ENCODE measurements at places on chromosomes 13 and 19.

DNA sequence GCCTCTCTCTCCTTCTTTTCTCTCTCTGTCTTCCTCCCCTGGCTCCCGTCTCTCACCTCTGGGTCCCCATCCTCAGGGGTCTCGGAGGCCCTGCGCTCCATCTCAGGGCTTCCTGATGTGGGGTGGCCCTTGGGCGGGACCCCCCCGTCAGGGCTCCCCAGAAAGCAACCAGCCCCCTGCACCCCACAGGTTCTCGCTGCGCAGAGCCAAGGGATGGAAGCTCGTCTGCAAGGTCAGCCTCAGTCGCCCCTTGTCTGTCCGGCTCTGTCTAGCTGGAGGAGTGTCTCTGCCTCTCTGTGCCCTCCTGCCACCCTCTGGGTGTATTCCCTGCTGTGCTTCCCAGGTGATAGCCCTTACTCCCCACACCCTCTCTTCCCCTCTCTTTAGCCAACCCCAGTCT is at the start of gene SBK3:
Gene SBK3, minus strand, starts transcription at position 101 of the 400 bp plus-strand sequence. Its CDS starts 0 bp downstream, at position 101.
- DNase-seq = no peak

- DNase-seq = no peak
These were observed 45.9 kb upstream of the KCTD15 start for GRCh38 chr19:33750587-33751435.

DNA sequence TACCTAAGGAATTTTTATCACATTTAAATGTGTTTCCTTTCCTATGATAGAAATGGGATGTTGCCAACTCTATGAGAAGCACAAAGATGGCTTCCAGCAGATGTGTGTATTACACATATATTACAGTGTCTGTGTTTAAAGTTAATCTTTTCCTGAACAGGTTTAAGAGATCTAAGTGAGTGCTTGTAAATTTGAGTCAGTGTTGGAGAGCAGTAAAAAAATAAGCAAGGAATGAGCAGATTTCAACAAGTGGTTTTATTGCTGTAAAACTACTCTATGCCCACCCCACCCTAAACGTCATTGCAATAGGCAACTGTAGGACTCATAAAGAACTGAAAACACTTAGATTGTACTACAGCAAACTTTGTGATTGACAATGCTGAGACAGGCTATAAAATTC is 248.7 kb downstream of the KLF5 start:
- DNase-seq = no peak

DNA sequence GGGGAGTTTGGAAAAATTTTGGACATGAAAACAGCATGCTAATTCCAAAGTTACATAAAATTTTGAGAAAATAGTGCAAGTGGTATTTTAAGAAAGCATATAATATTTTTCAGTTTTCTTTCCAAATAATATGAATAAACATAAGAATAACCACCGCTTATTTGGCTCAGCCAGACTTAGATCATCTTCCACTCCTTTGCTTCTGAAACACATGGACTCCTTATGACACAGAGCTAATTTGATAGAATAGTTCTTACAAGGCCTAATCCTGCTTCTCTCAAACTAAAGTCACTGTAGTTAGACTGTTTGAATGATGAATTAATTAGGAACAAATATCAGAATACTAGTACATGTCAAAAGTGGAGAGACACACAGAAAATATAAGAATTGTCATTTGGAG is 165.5 kb downstream of the POSTN start:
- DNase-seq = no peak

GRCh38 chr13:66837246-66837645 is 392.9 kb downstream of the PCDH9 start:
- DNase-seq = no peak

DNA sequence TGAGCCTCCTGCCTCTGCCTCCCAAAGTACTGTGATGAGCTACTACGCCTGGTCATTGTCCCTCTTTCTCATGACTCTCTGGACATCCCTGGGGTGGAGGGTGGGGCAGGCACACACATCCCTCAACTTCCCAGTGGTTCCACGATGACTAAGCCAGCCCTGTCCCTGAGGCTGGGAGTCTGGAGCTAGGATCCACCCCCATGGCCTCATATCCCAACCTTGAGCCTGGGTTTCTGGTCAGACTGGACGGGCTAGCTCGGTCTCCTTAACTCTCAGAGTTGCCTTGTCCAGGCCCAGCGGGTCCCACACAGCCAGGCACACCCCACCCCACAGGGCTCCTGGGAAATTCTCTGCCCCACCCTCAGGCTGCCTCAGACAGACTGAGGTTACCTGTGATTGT is 19.6 kb downstream of the IER2 start:
- no peak for DNase-seq

GRCh38 chr13:70960841-70961443 is 852.7 kb upstream of the KLHL1 start:
- no peak for DNase-seq

DNA sequence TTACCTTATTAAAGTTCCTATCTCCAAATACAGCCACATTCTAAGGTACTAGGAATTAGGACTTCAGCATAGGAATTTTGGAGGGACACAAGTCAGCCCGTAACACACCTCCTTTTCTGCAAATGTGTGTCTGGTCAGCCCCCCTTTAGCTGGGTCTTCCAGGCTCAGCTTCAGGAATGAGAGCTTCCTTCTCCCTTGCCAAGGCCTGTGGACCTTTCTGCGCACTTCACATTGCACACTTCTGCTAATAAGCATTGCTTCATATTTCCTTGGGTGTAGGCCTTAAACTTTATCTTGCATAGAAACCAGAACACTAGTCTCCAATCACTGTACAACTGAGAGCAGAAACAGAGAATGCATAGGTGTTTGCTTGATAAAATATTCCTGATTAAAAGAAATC is 4.5 kb upstream of the STK24 start:
- DNase-seq = no peak

DNA sequence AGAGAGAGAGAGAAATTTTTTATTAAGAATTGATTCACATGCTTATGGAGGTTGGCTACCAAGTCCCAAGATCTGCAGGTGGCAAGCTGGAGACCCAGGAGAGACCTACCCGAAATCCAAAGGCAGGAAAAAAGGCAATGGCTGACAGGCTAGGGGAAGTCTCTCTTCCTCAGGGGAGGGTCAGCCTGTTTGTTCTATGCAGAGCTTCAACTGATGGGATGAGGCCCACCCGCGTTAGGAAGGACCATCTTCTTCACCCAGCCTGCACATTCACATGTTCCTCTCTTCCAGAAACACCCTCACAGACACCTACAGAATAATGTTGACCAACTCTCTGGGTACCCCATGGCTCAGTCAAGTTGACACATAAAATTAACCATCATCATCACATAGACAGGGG is 65.3 kb upstream of the SERP2 start:
- DNase-seq = no peak
